ENCODE measurements at places on chromosomes 1 and 21. TPM values are rescaled to one million over a fixed set of nuclear protein-coding genes. Genes with fewer than 3 reads are reported as not detected.

The ATP1A4 gene
- not detected for total RNA-seq

The SELE gene
- total RNA-seq, result not detected

The ORC1 gene
- 20.3 TPM for total RNA-seq

The FCRL6 gene
- total RNA-seq, result not detected

The PLA2G5 gene
- not detected for total RNA-seq

The LMX1A gene
- not detected for total RNA-seq

The HTR6 gene
- 0.15 TPM for total RNA-seq

The SLC2A5 gene
- total RNA-seq, result 0.31 TPM

The HLX gene
- 4.2 TPM for total RNA-seq

The ALX3 gene
- not detected for total RNA-seq

The ACAP3 gene
- total RNA-seq, result 16.8 TPM
